ENCODE measurements at places on chromosomes 6 and 20.

GRCh38 chr20:36761125-36761524, 12.4 kb downstream of the DSN1 start:
- no peak for DNase-seq

GRCh38 chr6:136550330-136551071, at the start of gene MAP7:
Gene MAP7 (minus strand): TSS chr6:136550422. CDS start chr6:136550408, 14 bp downstream.
- no peak for DNase-seq

DNA sequence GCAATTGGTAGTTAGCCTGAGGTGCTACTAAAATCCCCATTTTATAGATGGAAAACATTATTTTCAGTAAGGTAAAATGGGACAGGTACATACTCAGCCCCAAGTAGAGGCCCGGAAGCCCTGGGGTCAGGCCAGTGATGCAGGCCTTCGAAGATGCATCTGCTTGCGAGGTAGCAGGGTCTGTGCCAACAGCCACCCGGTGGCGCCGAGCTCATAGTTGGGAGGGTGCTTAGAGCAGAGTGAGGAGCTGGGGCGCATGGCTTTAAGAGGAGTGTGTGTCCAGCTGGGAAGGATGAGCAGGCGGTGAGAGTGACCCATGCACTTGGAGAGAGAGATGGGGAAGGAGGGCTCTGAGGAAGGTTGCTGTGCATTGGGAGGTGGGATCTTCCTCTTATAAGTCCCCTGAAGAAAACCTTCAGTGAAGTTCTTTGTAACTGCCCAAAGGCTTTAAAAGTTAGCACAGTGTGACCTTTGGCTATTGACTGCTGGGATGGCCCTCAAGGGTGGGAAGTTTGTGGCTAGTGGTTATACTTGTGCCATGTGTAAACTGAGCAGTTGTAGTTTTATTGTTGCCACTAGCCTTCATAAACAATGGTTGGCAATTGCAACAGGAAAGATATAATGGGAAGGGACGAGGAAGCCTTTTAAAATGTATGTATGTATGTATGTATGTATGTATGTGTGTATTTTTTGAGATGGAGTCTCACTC, 71.1 kb downstream of the TOX2 start:
- DNase-seq, result no peak

DNA sequence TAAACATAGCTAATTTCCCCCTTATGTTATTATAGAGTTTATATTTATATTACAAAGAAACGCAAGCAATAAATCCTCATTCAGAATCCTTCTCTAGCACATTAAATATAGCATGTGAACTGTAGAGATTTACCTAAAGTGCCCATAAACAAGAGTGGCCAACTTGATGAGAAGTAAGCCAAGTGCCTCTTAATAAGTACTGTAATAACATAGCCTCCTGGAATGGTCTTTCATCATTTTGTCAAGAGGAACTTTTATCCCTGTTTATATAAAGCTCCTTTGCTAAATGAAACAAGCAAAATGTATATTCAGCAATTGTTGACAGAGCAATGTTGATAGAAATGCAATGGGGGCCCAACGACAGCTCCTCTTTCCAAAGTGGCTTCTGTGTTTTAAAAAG, 195.0 kb downstream of the ARHGAP18 start:
- DNase-seq, result no peak

GRCh38 chr6:38164671-38165108, 345.2 kb downstream of the ZFAND3 start:
- no peak for DNase-seq

DNA sequence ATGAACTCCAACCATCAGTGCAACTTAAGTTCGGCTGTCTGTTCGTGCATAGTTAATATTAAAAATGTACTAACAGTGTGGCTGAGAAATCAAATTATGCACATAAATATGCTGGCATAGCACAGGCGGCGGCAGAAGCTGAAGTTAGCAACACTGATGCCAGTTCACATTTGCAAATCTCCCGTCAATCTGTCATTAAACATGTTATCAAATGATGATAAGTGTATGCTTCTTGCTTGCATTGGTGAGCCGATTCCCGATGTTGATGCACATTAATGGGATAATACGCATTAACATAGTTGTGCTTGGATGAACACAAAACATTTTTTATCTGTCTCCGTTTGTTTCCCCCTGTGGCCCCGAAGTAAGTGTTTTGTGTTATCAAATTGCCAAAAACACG, 309.4 kb downstream of the ZNF217 start:
- DNase-seq, result no peak

DNA sequence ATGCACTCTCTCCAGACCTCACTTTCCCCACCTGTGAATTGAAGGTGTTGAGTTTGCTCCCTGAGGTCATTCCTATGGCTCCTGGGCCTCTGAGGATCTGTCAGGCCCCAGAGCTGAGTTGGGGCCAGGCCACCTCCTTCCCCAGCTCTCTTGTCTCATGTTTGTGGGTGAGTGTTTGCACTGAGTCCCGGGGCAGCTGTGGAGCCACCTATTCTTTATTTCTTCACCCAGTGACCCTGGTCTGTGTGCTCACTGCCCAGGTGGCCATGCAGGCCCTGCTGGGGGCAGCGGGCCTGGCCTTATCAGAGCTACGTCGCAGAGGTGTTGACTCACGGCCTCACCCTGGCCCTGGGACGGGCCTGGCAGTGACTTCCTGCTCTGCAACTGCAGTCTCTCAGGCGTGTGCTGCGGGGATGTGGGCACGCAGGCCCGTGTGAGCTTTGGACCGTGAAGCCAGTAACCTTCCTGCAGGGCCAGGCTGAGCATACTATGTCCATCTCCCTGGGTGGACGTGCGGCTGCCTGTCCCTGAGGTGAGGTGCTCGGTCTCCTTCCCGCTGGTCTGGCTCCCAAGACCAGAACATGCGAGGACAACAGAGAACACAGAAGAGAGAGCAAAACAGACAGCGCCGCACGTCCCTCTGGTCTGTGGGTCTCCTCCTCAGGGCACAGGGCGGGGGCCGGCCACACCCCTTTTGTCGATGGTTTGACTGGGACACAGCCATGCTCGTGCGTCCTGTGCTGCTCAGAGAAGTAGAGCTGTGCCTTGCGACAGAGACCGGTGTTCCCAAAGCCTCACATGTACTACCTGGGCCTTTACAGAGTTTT, 12.1 kb downstream of the TMEM181 start:
- DNase-seq, result no peak

All from HFFc6 (cell line).